Activated CD4-positive, alpha-beta T cell treated with anti-CD3 and anti-CD28 coated beads, Interleukin-2, amount 10 ng/mL, durations not matched to agents 7 days and 5 days (primary cell): ENCODE measurements at places on chromosomes 5 and 9. TPM values are rescaled to one million over a fixed set of nuclear protein-coding genes. Genes with fewer than 3 reads are reported as not detected.

DNA sequence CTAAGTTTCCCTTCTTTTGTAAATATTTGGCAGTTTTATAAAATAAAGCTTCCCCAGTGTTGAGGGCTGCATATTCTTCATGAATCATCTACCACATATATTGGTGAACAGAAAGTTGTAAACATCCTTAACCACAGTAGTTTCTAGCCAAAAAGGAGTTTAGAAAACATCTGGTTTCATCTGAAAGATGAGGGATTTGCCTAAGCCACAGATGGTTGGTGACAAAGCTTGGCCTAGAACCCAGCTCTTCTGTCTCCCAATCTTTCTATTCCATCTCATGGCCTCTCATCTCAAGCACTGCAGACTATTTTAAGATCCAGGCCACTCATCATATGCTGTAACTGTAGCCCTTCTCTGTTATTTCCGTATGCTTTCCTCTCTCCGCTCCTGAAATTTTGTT lies 232.3 kb upstream of the TRPM3 start:
- no peaks in the 10 kb centered on the region for H3K27me3 ChIP-seq
- no peaks in the 10 kb centered on the region for H3K36me3 ChIP-seq
- no peaks in the 10 kb centered on the region for H3K4me1 ChIP-seq
- no peak overlapping the region for H3K4me3 ChIP-seq
- DNase-seq = no peak

Gene TMEM171
- total RNA-seq = not detected

- no peaks in the 10 kb centered on the region for H3K27me3 ChIP-seq
- no peak for DNase-seq
- H3K36me3 ChIP-seq = no peaks in the 10 kb centered on the region
- no peak overlapping the region for H3K27ac ChIP-seq
- no peak overlapping the region for H3K4me3 ChIP-seq
Measured at GRCh38 chr5:150258130-150258529, 31.4 kb downstream of the CAMK2A start.

- no peaks in the 10 kb centered on the region for H3K36me3 ChIP-seq
- H3K27ac ChIP-seq = no peak overlapping the region
- H3K4me1 ChIP-seq = peaks cover 2% of the 10 kb centered on the region
Measured at GRCh38 chr9:133995012-133995896, 3.1 kb upstream of the VAV2 start.

Gene ORM2
- total RNA-seq = not detected

- no peak for DNase-seq
- peaks cover 6% of the 10 kb centered on the region for H3K27me3 ChIP-seq
- no peak overlapping the region for H3K4me3 ChIP-seq
- H3K27ac ChIP-seq = no peak overlapping the region
- H3K36me3 ChIP-seq = no peaks in the 10 kb centered on the region
Measured at GRCh38 chr5:111854186-111854585, 97.2 kb upstream of the NREP start.

DNA sequence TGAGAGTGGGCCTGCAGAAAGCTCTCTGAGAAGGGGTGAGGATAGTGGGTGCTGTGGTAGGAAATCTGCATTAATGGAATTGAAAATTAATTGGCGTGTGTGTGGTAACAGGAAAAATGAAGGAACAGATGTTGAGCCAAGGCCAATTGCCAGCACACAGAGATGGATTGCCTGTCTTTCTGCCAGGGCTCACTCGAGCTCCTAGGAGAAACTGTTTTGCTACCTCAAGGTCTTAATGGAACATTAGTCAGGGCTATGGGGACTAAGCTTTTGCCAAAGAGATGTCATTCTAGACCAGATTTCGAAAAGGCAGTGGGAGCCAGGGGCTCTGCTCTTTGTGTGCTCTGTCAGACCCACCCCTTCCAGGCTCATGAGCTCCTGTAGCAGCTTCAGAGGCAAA lies 124.0 kb upstream of the EFNA5 start:
- H3K27ac ChIP-seq = no peak overlapping the region
- H3K4me3 ChIP-seq = no peak overlapping the region
- H3K27me3 ChIP-seq = no peaks in the 10 kb centered on the region
- H3K36me3 ChIP-seq = no peaks in the 10 kb centered on the region

Gene PHF24
- total RNA-seq = not detected

DNA sequence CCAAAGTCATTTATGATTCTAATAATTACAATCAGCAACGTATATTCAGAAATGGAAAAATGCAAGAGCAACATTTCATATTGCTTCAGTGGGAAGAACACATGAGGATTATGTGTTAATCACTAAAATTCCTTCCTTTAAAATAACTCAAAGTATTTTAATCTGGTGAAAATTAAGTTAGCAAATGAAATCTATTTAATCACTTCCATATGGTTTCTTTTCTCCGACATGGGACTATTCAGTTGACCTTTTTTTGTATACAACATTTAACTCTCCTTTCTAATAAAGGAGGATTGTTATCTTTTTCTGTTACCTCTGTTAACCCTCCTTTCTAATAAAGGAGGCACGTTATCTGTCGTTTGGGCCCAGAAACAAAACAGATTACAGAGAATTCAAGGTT lies 59.9 kb downstream of the HOMER1 start:
- DNase-seq = no peak
- H3K4me1 ChIP-seq = no peaks in the 10 kb centered on the region
- no peaks in the 10 kb centered on the region for H3K27me3 ChIP-seq
- H3K27ac ChIP-seq = no peak overlapping the region
- H3K4me3 ChIP-seq = no peak overlapping the region

GRCh38 chr5:164237486-164237885 lies 732.1 kb downstream of the MAT2B start:
- H3K4me1 ChIP-seq = no peaks in the 10 kb centered on the region
- H3K36me3 ChIP-seq = no peaks in the 10 kb centered on the region
- DNase-seq = no peak
- H3K4me3 ChIP-seq = no peak overlapping the region

DNA sequence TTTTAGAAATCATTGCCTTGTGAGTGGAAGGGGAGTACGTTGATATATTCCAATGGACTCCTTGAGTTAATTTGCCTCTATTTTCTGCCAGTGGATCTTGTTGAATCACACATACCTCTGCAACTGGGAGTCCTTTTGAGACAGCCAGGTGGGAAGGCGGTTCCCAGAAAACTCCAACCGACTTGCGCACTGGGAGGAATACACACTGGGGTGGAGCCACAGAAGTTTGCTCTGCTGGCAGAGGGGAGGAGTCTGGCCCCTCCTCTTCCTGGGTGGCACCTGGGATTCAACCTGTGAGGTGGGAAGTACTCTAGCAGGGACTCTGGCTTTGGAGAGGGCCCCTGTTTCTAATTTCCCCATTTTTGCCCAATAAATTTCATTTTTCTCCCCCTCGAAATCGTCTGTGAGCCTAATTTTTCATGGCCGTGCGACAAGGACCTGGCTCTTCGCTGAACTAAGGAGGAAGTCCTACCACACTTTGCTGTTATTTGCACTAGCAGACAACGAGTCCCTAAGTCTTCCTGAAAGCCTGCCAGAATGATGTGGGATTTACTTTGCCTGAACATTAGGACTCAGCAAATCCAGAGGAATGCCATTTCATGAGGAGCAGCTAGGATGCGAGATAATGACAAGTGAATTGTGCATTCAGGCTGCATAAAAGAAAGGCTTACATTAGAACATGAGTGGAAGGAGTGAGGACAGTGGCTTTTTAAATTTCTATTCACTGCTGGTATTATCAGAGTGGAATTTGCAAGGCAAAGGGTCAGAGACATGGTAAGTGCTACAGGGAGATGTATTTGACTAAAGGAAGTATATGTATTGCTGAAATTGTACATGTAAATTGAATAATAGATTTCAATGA lies 67.2 kb downstream of the PRLR start:
- H3K27ac ChIP-seq = no peak overlapping the region
- H3K4me1 ChIP-seq = no peaks in the 10 kb centered on the region
- H3K27me3 ChIP-seq = peaks cover 5% of the 10 kb centered on the region
- DNase-seq = no peak
- H3K36me3 ChIP-seq = no peaks in the 10 kb centered on the region
